ENCODE measurements at places on chromosomes 11 and 22.

DNA sequence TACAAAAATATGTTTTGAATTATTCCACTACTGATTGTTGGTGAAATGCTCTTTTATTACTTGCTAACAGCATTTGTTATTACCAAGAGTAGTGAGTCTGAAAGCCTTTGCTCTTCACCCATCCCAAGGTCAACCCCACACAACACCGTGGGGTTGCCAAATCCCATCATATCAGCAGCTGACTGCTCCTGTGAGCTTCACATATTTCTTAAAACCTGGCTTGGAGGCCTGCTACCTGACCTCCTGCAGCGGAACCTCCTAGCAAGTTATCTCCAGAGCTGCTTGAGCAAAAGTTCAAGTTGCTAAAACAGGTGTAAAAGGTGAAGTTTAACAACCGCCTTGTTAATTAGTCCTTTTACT, 20.1 kb upstream of the EIF3M start:
- H3K36me3 ChIP-seq: no peaks in the 10 kb centered on the region
- DNase-seq: no peak
- peaks cover 3% of the 10 kb centered on the region for H3K27me3 ChIP-seq
- H3K4me1 ChIP-seq: peaks cover 8% of the 10 kb centered on the region
- no peak overlapping the region for H3K4me3 ChIP-seq

- no peak overlapping the region for H3K27ac ChIP-seq
- H3K36me3 ChIP-seq: no peaks in the 10 kb centered on the region
- no peak for DNase-seq
- H3K4me3 ChIP-seq: no peak overlapping the region
- peaks cover 8% of the 10 kb centered on the region for H3K4me1 ChIP-seq
These were observed 17.9 kb downstream of the RFPL1 start for GRCh38 chr22:29456211-29456671.

- no peak overlapping the region for H3K4me3 ChIP-seq
- DNase-seq: no peak
- no peaks in the 10 kb centered on the region for H3K36me3 ChIP-seq
- no peaks in the 10 kb centered on the region for H3K4me1 ChIP-seq
These were observed 42.3 kb upstream of the NECTIN1 start for GRCh38 chr11:119771172-119771770.

GRCh38 chr11:119806064-119806915, 77.3 kb upstream of the NECTIN1 start:
- no peaks in the 10 kb centered on the region for H3K36me3 ChIP-seq
- H3K27ac ChIP-seq: no peak overlapping the region
- no peaks in the 10 kb centered on the region for H3K4me1 ChIP-seq
- DNase-seq: no peak
- peaks cover 22% of the 10 kb centered on the region for H3K27me3 ChIP-seq

DNA sequence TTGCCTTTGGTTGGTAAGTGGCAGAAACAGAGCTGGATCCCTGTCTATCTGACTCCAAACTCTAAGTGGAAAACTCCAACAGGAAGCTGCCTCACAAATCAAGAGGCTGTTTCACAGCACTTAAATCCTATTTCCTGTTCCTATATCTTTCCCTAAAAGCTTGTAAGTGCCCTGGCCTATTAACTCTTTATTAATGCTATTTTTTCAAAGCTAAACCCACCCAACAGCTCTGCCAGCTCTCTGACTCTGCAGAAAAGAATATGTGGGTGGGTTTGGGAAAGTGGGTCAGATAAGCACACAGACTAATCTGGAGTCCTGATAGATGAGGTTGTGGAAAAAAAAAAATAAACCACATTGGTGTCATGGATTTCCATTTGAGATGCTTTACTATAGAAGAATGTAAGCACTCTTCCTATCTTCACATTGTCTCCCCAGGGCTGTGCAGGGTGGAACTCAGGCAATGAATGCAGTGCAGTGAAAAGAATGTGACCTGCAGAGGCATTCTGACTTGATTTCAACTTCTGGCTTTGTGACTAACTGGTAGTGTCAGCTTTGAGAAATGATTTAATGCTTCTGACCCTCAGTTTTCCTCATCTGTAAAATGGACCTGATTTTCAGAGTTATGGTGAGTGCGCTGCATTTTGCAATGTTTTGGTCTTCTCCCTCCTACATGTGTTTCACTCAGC, 125.6 kb downstream of the AASDHPPT start:
- no peak overlapping the region for H3K4me3 ChIP-seq
- DNase-seq: no peak
- H3K4me1 ChIP-seq: peaks cover under 1% of the 10 kb centered on the region
- H3K36me3 ChIP-seq: no peaks in the 10 kb centered on the region
- H3K27ac ChIP-seq: no peak overlapping the region

- H3K4me1 ChIP-seq: peaks cover 29% of the 10 kb centered on the region
- peak; percentile 84 for DNase-seq
- no peaks in the 10 kb centered on the region for H3K36me3 ChIP-seq
- no peaks in the 10 kb centered on the region for H3K27me3 ChIP-seq
- H3K27ac ChIP-seq: peak within 1 kb of the TSS; percentile 97
These were observed at the start of gene ARHGEF17 for GRCh38 chr11:73308003-73308960. Gene ARHGEF17 (plus strand): TSS chr11:73308276. CDS start chr11:73308639, 363 bp downstream.

DNA sequence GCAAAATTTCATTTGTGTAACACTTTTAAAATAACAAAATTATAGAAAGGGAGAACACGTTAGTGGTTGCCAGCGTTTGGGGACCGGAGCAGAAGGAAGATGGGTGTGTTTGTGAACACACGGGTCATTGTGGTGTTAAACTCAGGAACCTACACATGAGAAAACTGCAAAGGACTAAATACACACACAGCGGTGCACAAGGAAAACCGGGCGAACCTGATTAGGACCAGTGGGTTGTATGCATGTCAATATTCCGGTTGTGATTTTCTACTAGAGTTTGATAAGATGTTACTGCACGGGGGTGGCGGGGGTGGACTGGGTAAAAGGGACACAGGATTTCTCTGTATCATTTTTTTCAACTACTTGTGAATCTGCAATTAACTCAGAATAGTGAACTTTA, 351.2 kb downstream of the OPCML start:
- peaks cover 47% of the 10 kb centered on the region for H3K27me3 ChIP-seq
- H3K4me3 ChIP-seq: no peak overlapping the region
- DNase-seq: no peak
- H3K27ac ChIP-seq: no peak overlapping the region
- H3K4me1 ChIP-seq: no peaks in the 10 kb centered on the region
- no peaks in the 10 kb centered on the region for H3K36me3 ChIP-seq

- no peaks in the 10 kb centered on the region for H3K27me3 ChIP-seq
- peak overlapping the region; percentile 75 for H3K4me3 ChIP-seq
- peak overlapping the region; percentile 96 for H3K27ac ChIP-seq
- H3K4me1 ChIP-seq: peaks cover 42% of the 10 kb centered on the region
- no peak for DNase-seq
- H3K36me3 ChIP-seq: no peaks in the 10 kb centered on the region
These were observed 387.1 kb downstream of the SOX6 start for GRCh38 chr11:15969281-15969680.

DNA sequence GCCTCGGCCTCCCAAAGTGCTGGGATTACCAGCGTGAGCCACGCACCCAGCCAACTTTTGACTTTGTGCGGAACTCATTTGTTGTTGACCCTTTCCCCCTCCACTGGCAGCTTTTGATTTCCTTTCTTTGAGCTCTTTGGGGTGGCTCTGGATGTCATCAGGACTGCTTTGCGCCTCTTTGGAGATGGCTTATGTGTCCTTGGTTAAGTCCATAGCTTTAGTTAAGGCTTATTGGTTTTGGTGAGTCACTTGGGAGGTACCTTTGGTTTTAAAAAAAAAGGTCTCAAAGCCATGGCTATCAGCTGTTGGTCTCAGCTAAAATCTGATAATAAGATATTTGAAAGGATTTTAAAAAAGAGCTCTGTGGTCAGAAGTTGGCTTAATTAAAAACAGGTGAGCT, 5.1 kb upstream of the ARSA start:
- peaks cover 25% of the 10 kb centered on the region for H3K4me1 ChIP-seq
- no peak for DNase-seq
- no peak overlapping the region for H3K4me3 ChIP-seq
- H3K27me3 ChIP-seq: no peaks in the 10 kb centered on the region
- H3K27ac ChIP-seq: no peak overlapping the region
- no peaks in the 10 kb centered on the region for H3K36me3 ChIP-seq

GRCh38 chr11:74086242-74086884, 77.5 kb upstream of the UCP3 start:
- H3K27ac ChIP-seq: peak overlapping the region; percentile 13
- no peaks in the 10 kb centered on the region for H3K4me1 ChIP-seq
- DNase-seq: no peak
- H3K27me3 ChIP-seq: no peaks in the 10 kb centered on the region
- H3K36me3 ChIP-seq: peaks cover 33% of the 10 kb centered on the region

- H3K36me3 ChIP-seq: peaks cover 21% of the 10 kb centered on the region
- no peak overlapping the region for H3K4me3 ChIP-seq
- DNase-seq: no peak
- H3K4me1 ChIP-seq: peaks cover 15% of the 10 kb centered on the region
- H3K27ac ChIP-seq: no peak overlapping the region
These were observed 3.1 kb upstream of the C22orf39 start for GRCh38 chr22:19450363-19451175.

GRCh38 chr11:7523416-7524210, 9.8 kb downstream of the PPFIBP2 start:
- peaks cover 1% of the 10 kb centered on the region for H3K27me3 ChIP-seq
- H3K4me3 ChIP-seq: no peak overlapping the region
- H3K36me3 ChIP-seq: peaks cover 11% of the 10 kb centered on the region
- H3K27ac ChIP-seq: no peak overlapping the region
- DNase-seq: no peak
- peaks cover 13% of the 10 kb centered on the region for H3K4me1 ChIP-seq

GRCh38 chr11:94537031-94537600, 6.6 kb upstream of the FUT4 start:
- H3K27ac ChIP-seq: peak overlapping the region; percentile 42
- DNase-seq: no peak
- no peaks in the 10 kb centered on the region for H3K4me1 ChIP-seq
- H3K36me3 ChIP-seq: no peaks in the 10 kb centered on the region
- no peaks in the 10 kb centered on the region for H3K27me3 ChIP-seq
- H3K4me3 ChIP-seq: peak overlapping the region; percentile 29

- no peaks in the 10 kb centered on the region for H3K27me3 ChIP-seq
- H3K36me3 ChIP-seq: no peaks in the 10 kb centered on the region
- no peak overlapping the region for H3K27ac ChIP-seq
- DNase-seq: no peak
These were observed 25.0 kb upstream of the EXPH5 start for GRCh38 chr11:108618529-108618928.

- DNase-seq: no peak
- H3K4me1 ChIP-seq: no peaks in the 10 kb centered on the region
- H3K4me3 ChIP-seq: no peak overlapping the region
- no peak overlapping the region for H3K27ac ChIP-seq
- peaks cover 4% of the 10 kb centered on the region for H3K36me3 ChIP-seq
These were observed 286.8 kb downstream of the BLID start for GRCh38 chr11:121829159-121829643.

DNA sequence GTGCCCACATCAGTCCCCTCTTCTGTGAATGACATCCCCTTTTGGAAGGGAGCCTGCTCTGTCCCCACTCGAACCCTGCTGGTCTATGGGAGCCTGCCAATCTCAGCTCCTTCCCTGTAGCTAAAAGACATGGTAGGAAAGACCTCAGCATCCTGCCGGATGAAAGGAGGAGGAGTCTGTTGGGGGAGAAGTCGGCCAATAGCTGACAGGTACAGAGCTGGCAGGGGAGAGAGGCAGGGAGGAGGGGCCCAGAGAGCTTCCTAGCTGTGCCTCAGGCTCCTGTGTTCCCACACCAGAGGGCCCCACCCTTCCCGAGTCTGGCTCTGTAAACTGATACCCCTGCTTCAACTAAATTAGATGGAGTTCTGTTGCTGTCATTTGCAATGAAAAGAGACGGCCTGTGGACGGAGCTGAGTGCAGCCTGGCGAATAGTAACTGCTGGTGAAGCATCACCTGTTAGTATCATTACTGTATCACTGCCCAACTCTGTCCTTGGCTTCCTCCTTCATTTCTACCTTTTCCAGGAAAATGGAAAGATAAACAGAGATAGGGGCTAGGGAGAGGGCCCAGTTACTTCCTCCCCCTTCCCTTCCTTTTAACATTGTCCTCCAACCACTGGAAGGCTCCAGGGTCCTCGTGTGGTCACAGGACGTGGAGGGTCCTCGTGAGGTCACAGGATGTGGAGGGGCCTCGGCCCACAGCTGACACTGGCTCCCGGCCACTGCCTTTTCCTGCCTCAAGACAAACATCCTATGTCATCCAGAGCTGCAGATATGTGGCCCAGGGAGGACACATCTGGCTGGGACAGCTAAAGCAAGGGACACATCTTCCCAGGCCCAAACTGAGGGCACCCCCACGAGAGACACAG, 15.1 kb downstream of the FXYD6 start:
- H3K4me3 ChIP-seq: no peak overlapping the region
- DNase-seq: no peak
- H3K27me3 ChIP-seq: peaks cover 4% of the 10 kb centered on the region
- H3K27ac ChIP-seq: peak overlapping the region; percentile 24
- H3K36me3 ChIP-seq: peaks cover 10% of the 10 kb centered on the region

GRCh38 chr11:97742717-97743116, 1278.0 kb upstream of the CNTN5 start:
- H3K27ac ChIP-seq: peak overlapping the region; percentile 74
- peaks cover 4% of the 10 kb centered on the region for H3K36me3 ChIP-seq
- H3K4me1 ChIP-seq: peaks cover 12% of the 10 kb centered on the region
- no peak overlapping the region for H3K4me3 ChIP-seq
- DNase-seq: no peak

- peaks cover 5% of the 10 kb centered on the region for H3K27me3 ChIP-seq
- no peaks in the 10 kb centered on the region for H3K36me3 ChIP-seq
- no peak overlapping the region for H3K27ac ChIP-seq
- H3K4me3 ChIP-seq: no peak overlapping the region
These were observed 56.0 kb downstream of the DCUN1D5 start for GRCh38 chr11:103035791-103036434.

DNA sequence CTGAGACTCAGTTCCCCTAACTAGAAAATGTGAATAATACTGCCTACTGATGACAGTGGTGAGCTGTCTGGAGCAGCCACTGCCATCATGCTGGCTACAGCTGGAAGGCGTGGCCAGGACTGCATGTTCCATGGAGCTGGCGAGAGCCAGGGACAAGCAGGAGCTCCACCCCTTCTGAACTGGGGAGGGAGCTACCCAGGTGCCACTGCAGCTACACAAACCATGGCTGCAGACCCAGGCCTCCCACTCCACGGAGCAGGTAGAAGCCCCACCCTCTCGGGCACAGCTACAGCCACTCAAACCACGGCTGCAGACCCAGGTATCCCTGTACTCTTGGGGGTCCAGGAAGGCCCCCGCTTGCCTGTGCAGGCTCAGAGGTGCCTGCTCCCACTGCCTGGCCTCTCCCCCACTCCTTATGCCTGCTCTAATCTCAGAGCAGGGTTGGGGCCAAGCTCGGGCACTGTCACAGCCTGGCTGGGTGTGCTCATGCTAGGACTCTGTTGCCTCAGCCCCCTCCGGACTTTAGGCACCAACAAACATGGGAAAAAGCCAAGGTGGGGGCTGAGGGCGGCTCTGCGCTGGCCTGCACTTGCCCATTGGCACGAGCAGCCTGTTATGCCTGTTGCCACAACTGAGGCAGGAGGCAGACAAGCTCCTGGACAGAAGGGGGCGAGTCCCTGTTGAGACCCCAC, 51.7 kb downstream of the RAB30 start:
- H3K4me1 ChIP-seq: peaks cover 11% of the 10 kb centered on the region
- peaks cover 6% of the 10 kb centered on the region for H3K36me3 ChIP-seq
- no peak overlapping the region for H3K27ac ChIP-seq

- H3K4me3 ChIP-seq: peak overlapping the region; percentile 72
- no peak for DNase-seq
- peaks cover 6% of the 10 kb centered on the region for H3K27me3 ChIP-seq
- H3K27ac ChIP-seq: peak overlapping the region; percentile 60
- H3K4me1 ChIP-seq: peaks cover 71% of the 10 kb centered on the region
These were observed 90.8 kb downstream of the ABTB2 start for GRCh38 chr11:34267013-34267412.

GRCh38 chr11:83574519-83574918, 288.4 kb upstream of the CCDC90B start:
- no peaks in the 10 kb centered on the region for H3K4me1 ChIP-seq
- H3K4me3 ChIP-seq: no peak overlapping the region
- no peak overlapping the region for H3K27ac ChIP-seq
- no peak for DNase-seq
- no peaks in the 10 kb centered on the region for H3K36me3 ChIP-seq
